Suppressor macrophage treated with lipopolysaccharide for 1 hour (primary cell): ENCODE measurements at places on chromosomes 3 and 15.
A peak's percentile ranks its signal among the peaks of the same experiment; 100 is the strongest.

GRCh38 chr3:89262309-89262929 is 155.0 kb downstream of the EPHA3 start:
- DNase-seq = no peak

DNA sequence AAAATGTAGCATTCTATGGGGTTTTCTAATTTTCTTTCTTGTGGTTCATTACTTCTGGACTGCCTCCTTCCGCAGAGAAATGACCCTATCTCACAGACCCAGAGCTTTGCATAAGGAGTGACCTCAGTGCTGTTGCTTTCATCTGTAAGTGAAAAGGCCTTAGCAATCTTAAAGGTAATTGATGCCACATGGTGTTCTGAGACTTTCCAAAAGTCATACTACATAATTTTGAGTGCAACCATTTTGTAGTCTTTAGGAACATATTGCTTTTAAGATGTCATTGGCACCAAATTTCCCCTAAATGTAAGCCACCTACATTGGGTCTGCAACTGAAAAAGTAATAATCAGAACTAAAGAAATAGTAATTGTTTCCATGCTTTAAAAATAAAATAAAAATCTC is 9.2 kb upstream of the HHLA2 start:
- DNase-seq = no peak

DNA sequence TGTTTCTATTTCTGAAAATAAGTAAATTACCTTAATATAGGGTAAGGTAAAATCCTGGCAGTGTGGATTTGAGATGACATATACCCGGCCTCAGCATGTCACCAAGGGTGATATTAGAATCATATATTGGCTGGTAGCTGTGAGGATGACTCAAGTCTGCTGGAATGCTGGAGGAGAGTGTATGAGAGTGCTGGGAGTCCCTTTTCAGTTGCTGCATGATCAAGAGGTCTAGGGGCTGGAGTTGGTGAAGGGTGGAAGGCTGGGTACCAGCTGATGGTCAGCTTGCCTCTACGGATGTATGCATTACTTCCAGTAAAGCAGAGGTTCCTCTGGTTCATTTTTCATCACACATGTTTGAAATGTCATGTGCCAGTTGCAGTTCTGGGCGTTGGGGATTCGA is 40.6 kb downstream of the SLC25A26 start:
- DNase-seq = no peak

DNA sequence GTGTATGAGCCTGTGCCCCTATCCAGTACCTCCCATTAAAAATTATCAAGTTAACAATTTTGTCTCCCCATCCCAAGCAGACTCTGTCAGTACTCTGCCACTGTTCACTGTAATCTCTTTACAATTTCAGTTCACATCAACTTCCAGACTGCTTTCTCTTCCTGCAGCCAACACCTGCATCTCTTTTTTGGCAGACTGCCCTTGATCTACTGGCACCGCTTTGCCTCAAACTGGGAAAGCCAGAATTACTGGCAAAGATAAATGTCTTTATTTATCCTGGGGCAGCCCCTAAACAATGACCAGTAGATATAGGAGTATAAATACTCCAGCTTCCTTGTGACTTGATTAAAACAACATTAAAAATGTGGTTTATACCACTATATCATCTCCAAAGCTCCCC is 494.1 kb downstream of the ZNF385D start:
- no peak for DNase-seq

DNA sequence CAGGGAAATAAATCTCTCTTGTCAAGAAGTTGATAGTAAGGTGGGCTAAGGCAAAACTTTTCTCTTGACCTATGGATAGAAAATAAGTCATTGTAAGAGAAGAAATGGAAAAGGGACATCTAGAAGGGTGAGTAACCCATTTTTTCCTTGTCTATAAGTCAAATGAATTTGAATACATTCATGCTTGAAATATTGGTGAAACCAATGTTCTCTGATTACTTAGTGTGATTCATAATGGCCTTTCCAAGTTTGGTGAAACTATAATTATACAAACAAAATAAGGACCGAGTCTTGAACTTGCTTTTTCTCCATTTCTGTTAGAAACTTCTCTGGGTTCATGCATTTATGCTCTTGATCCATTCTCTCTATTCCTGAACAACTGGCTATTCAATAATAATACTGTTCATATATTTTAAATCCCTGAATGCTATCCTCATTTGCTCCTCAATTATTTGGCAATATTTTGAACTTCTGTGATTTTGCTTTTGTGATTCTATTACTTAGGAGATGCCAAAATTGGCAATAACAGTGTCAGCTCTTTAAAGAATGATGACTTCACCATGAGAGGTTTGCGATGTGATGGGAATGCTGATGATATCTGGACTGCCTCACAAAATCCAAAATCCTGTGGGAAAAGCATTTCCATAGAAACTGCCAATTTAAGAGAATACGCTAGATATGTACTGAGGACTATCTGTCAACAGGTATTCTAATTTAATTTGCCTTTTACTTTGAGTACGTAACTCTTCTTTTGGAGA is 12.3 kb downstream of the P2RY12 start:
- no peak for DNase-seq

- DNase-seq = no peak
These were observed 18.9 kb downstream of the PEX5L start for GRCh38 chr3:180017846-180018245.

DNA sequence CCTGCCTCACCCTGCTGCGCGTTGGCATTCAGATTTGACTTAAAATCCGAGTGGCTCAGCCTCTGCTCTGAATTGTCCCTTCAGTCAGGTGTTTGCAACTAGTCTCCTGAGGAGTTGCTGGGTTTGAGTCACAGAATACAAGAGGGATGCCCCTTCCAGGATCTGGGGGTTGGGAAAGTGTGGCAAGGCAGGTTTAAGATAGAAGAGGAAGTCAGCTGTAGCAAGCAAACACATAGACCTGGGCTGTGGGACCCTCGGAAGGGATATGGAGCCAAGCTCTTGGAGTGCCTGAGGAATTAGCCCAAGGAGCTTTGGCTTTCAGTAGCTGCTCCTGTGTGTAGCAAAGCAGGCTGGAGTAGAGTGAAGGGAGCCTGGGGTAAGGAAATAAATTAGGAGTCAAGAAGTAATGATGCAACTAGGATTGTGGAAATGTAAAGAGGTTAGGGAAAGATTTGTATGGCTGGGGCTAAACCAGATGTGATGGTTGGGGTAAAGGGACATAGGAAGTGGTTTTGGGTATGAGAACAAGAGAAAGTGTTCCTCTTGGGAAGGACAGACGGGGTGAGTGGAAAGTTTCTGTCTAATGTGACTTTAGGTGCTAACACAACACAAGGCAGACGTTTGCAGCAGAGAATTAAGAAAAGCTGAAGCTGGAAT is 41.2 kb downstream of the RAB7A start:
- no peak for DNase-seq

DNA sequence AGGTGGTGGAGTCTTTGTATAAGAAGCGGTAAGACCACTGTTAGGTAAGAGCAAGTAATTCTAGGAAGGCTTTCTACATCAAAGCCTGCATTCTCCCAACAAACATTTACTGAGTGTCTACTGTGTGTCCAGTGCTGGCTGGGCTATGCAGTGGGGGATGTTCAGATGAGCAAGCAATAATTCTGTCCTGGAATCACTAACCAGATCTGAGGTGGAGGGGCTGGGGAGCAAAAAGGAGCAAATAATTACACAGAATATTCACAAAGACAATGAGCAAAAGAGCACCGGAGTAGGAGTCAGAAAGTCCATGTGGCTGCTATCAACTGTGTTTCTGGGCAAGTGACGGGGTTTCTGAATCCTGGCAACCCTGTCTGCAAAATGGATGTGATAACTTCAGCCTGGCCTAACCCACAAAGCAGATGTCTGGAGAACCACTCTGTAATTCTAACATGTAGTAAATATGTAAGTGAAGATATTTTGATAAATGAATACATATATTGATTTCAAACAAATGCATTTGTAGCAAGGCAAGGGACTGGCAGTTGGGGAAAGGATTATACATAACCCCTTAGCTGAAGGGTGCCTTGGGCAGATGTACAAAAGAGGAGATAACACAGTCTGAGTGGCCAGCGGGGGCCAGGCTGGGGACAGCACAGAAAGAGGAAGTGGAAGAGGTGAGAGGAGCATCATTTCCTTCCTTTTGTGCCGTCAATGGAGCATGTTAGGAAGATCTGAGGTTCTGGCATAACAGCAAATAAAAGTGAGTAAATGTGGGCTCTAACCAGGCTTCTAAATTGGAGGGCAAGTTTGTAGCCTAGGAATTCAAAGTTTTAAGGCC is 28.8 kb downstream of the CYP8B1 start:
- peak; percentile 73 for DNase-seq

GRCh38 chr15:49610157-49610918 is 10.3 kb downstream of the FAM227B start:
- DNase-seq = no peak

- DNase-seq = no peak
These were observed 55.2 kb upstream of the OCA2 start for GRCh38 chr15:28154283-28154682.

DNA sequence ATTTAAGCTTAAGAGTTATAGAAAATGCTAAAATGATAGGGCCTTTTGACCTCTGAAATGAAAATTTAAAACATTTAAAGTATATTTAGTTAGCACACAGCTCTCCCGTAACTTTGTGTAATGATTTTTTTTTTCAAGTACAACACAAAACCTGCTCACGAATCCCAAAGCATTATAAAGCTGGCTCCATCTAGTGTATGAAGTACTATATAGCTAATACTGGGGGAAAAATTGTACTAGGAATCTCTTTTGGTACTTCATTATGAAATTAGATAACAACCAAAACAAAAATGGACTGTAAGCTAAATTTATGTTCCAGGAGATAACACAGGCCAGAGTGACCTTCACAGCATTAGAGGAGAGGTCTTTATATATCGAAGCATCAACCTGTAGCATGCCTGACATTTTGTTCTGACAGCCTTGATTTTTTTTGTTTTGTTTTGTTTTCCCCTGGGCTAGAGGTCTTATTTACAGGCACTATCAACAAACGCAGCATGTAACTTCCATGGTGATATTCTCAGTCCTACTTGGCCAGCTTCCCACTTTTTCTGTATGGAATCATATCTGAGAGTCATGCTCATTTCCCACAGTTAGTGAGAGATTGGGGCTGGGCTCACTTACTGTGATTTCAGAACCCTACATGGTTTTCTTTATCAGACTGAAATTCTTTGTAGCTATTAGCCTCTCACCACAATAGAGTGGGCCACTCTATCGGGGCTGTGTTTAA is 116.3 kb downstream of the MITF start:
- DNase-seq = peak; percentile 32

DNA sequence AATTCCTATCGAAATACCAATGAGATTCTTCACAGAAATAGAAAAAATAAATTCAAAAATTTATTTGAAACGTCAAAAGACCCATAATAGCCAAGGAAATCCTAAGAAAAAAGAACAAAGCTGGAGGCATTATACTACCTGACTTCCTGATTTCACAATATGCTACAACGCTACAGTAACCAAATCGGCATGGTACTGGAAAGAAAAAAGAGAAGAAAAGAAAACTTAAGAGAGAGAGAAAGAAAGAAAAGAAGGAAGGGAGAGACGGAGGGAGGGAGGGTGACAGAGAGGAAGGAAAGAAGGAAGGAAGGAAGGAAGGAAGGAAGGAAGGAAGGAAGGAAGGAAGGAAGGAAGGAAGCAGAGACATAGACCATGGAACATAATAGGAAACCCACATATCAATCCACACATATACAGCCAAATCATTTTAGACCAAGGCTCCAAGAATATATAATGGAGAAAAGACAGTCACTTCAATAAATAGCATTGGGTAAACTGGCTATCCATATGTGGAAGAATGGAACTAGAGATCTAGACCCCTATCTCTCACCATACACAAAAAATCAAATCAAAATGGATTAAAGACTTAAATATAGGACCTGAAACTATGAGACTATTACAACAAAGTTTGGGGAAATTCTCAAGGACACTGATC is 118.6 kb upstream of the CNTN4 start:
- no peak for DNase-seq

GRCh38 chr3:5616873-5617272 is 429.4 kb downstream of the EDEM1 start:
- DNase-seq = peak; percentile 20

DNA sequence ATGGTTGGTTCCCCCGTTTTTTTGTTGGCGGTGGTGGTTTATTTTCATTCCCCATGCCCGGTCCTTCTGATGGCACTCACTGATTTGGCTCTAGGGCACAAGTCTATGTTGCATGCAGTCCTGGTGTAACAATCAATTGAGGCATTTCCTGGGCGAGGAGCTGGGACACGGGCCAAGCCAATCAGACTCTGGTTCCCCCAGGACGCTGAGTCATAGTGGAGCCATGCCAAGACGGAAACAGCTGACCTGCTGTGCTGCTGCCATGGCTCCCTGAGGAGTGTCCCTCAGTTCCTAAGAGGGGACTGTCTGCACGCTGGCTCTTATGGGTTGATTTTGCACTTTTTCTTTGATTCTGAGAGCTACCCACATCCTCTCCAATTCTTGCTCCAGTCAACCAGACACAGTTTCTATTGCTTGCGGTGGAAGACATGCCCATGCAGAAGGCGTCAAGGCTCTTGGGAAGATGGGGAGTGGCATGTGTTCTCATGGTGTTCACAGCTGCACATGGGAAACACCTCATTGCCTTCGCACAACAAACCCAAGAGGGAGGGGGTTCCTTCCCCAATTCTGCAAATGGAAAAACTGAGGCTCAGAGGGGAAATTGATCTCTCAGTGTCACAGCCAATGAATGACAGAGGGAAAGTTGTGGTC is 28.3 kb upstream of the ALDH1L1 start:
- DNase-seq = peak; percentile 68

GRCh38 chr3:23071758-23072157 is 131.4 kb upstream of the UBE2E2 start:
- peak; percentile 96 for DNase-seq

- no peak for DNase-seq
These were observed 743.9 kb upstream of the GOLIM4 start for GRCh38 chr3:168839653-168840052.
